WTC11 (cell line): ENCODE measurements at places on chromosomes 13 and 19. TPM values are rescaled to one million over a fixed set of nuclear protein-coding genes. Genes with fewer than 3 reads are reported as not detected.

DNA sequence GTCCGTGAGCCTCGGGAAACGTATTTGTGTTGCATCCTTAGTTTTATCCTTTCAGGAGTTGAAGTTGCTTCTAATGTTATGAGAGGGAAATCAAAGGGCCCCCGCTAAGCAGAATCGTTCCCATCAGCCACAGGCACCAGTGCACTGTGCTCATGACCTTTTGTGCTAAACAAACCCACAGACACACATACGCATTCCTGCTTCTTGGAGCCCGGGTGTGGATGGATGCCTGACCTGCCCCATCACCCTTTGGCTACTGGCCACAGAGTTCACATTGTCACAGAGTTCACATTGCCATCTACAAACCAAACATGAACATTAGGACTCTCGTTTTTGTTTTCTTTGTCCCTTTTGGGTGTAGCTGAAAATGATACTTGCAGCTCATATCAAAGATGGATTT, 47.2 kb downstream of the CHST8 start:
- H3K36me3 ChIP-seq, result no peaks in the 10 kb centered on the region
- H3K27ac ChIP-seq, result no peak overlapping the region
- H3K27me3 ChIP-seq, result no peaks in the 10 kb centered on the region
- DNase-seq, result no peak

The HSD17B14 gene
- 11.4 to 18.2 TPM (median 17.0 TPM) in 3 replicates for total RNA-seq

The LCP1 gene
- 2.7 to 3.7 TPM (median 3.2 TPM) in 3 replicates for total RNA-seq

DNA sequence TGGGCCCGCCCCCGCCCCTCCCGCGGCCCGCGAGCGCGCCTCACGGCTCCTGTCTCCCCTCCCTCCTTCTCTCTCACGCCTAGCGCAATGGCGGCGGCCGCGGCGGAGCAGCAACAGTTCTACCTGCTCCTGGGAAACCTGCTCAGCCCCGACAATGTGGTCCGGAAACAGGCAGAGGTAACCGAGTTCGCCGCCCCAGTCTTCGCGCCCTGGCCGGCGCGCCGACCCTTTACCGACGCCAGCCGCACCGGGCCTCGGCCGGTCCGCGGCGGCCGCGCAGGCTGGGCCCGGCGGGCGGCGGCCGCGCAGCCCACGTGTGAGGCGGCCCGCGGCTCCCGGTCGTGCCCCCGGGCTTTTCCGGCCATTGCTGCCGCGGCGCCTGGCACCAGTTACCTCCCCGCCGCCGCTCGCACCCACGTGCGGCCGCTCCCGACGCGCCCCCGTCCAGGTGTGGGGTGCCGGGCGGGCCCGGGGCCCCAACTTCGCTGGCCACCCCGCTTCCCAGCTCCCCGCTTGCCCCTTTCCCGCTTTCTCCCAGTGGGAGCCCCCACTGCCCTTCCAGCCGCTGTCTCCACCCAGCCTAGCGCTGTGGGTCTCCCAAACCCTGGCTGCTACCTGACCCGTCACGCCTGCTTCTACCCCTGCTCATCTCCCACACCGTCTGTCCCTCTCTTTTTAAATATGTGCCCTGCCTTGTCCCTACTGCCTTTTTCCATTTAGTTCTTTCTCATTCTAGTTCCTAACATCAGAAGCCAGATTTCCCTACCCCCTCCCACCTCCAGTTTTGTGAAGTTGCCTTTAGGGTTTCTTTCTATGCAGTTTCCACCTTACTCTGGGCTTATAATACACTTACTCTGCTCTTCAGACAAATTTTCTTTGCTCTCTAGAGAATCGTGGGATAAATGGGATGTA, 23.4 kb downstream of the IPO5 start:
- H3K27ac ChIP-seq, result peak overlapping the region; percentile 95
- H3K27me3 ChIP-seq, result no peaks in the 10 kb centered on the region

- peaks cover 20% of the 10 kb centered on the region for H3K4me1 ChIP-seq
- H3K27me3 ChIP-seq, result peaks cover 6% of the 10 kb centered on the region; the same call in 1 of the 2 replicates
- no peak overlapping the region for H3K4me3 ChIP-seq
- DNase-seq, result no peak
- H3K36me3 ChIP-seq, result no peaks in the 10 kb centered on the region
Measured at GRCh38 chr13:28013482-28013881, 25.0 kb upstream of the URAD start.

The CYP2F1 gene
- 0.24 to 1.3 TPM (median 0.30 TPM) in 3 replicates for total RNA-seq

DNA sequence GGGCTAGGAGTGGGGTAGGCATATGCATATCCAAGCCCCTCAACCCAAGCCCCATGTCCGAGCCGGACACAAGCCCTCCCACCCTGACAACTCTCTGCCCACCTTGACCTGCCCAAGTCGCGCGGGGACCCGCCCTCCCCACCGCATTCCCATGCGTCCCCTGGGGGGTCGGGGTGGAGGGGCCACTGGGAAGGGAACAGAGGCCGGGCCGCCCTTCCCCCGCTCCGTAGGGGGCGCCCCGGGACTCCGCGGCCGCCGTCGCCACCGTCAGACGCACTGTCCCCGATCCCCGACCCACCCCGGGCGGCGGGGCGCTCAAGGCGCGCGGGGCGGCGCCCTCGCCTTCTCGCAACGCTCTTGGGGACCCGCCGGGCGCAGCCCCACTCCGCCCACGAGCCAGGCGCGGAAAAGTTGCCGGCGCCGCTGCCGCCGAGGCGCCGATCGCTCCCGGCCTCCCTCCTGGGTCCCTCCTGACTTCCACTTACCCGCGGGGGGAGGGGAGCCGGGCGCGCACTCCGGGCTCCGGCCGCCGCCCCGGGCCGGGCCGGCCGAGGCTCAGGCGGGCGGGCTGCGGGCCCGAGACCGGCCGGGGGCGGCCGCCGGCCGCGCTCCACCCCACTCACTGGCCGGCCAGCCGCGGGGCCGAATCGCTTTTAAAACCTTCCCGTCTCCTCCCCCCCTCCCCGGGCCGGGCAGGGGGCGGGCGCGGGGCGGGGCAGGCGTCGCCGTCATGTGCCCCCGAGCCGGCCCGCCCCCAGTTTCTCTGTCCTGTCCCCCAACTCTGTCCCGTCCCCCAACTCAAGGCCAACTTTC, 34.4 kb upstream of the NANOS3 start:
- peak; percentile 59 for DNase-seq
- no peak overlapping the region for H3K27ac ChIP-seq
- H3K4me3 ChIP-seq, result peak overlapping the region; percentile 85
- H3K4me1 ChIP-seq, result peaks cover 42% of the 10 kb centered on the region
- no peaks in the 10 kb centered on the region for H3K36me3 ChIP-seq

DNA sequence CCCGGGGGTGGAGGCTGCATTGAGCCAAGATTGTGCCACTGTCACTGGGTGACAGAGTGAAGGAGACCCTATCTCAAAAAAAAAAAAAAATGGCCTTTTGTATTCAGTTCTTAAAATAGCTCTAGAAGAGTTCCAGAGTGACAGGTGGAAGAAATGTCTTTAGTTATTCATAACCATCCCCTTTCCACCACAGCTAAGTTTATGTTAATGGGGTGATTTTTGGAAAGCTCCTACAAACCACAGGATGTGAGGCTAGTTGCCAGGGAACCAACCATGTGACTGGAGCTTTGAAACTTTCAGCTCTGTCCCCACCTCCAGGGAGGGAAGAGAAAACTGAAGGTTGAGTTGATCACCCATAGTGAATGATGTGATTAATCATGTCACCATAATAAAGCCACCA, 6.9 kb downstream of the ZNF490 start:
- DNase-seq, result no peak
- no peaks in the 10 kb centered on the region for H3K4me1 ChIP-seq
- H3K4me3 ChIP-seq, result no peak overlapping the region
- H3K27me3 ChIP-seq, result no peaks in the 10 kb centered on the region
- peaks cover 17% of the 10 kb centered on the region; the same call in 1 of the 2 replicates for H3K36me3 ChIP-seq

GRCh38 chr19:2103045-2103707, 6.5 kb downstream of the IZUMO4 start:
- DNase-seq, result no peak
- H3K4me3 ChIP-seq, result no peak overlapping the region
- H3K27ac ChIP-seq, result no peak overlapping the region

DNA sequence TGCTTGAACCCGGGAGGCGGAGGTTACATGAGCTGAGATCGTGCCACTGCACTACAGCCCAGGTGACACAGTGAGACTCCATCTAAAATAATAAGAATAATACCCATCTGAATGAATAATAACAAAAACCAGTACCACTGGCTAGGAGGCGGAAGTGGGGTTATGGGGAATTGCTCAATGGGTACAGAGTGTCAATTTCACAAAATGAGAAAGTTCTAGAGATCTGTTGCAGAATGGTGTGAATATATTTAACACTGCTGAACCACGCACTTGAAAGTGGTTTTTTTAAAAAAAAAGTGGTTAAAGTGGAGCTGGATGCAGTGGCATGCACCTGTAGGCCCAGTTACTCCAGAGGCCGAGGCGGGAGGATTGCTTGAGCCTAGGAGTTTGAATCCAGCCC, 18.5 kb downstream of the KLF2 start:
- peaks cover 5% of the 10 kb centered on the region for H3K4me1 ChIP-seq
- H3K27ac ChIP-seq, result no peak overlapping the region
- H3K27me3 ChIP-seq, result no peaks in the 10 kb centered on the region
